GM06990 (cell line): ENCODE measurements at places on chromosomes 12 and 14.

GRCh38 chr12:1750300-1750699 lies 59.4 kb downstream of the ADIPOR2 start:
- no peak for DNase-seq

GRCh38 chr12:55684761-55685370 lies 22.8 kb downstream of the ITGA7 start:
- no peak for DNase-seq

GRCh38 chr14:100549834-100550625 lies 37.2 kb downstream of the BEGAIN start:
- DNase-seq = no peak

GRCh38 chr12:32455607-32456071 lies 56.3 kb downstream of the FGD4 start:
- no peak for DNase-seq

DNA sequence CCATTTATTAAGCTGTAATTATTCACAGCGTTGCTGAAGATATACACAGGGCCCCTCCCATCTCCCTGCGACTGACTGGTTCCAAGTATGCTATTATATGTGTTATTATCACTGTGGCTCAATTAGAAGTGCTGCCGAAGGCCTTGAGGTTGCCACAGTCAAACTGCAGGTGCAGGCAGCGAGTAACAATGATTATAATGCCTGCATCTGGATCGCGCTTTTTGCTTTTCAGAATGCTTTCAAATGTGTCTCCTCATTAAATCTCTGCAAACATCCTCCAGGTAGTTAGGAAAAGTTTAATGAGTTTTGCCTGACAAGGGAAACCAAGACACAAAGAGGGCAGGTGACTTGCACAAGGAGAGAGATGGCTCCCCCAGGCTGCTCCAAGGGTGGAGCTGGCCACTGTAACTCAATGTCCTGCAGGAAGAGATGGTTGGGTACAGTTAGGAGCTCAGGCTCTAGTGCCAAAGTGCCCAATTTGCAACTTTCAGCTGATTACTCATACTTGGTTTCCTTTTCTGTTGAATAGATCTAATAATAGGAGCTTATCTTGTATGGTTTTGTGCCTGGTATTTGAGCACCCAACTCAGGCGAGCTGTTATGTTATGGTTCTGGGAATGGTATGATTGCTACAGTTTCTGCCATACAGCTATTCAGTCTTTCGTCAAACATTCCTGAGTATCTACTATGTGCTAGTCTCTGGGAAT lies 1.7 kb upstream of the SYNE3 start:
- DNase-seq = peak; percentile 52

GRCh38 chr14:94048691-94049624 lies 22.8 kb downstream of the OTUB2 start:
- no peak for DNase-seq
